ENCODE measurements at places on chromosomes 1 and 21. TPM values are rescaled to one million over a fixed set of nuclear protein-coding genes. Genes with fewer than 3 reads are reported as not detected.

Gene MYOG
- not detected for total RNA-seq

Gene OSCP1
- 1.8 TPM for total RNA-seq

Gene TRABD2B
- not detected for total RNA-seq

Gene ESRRG
- not detected for total RNA-seq

Gene MTARC1
- not detected for total RNA-seq

Gene HAO2
- total RNA-seq: not detected

Gene KLHL17
- total RNA-seq: 15.2 TPM

Gene FAM78B
- total RNA-seq: not detected

Gene BARHL2
- total RNA-seq: not detected

DNA sequence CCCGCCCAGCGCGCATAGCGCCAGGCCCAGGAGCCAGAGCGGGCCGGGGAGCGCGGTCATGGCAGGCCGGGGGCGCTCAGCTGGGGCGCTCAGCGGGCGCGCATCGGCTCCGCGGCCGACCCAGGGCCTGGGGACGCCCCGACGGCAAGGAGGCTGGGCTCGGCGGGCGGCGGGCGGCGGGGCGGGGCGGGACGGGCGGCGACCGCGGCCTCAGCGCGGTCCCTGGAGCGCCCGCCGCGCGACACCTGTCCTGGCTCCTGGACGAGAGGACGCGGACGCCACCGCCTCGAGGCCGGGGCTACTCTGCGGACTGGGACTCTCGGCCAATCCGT, 273 bp downstream of the BMP8B start:
- DNase-seq: no peak

GRCh38 chr1:208921259-208921658, 662.3 kb upstream of the CAMK1G start:
- no peak for DNase-seq

- no peak for DNase-seq
These were observed 77.2 kb upstream of the SIPA1L2 start for GRCh38 chr1:232707142-232707541.

- no peak for DNase-seq
These were observed 58.2 kb downstream of the NFASC start for GRCh38 chr1:204928671-204929486.

DNA sequence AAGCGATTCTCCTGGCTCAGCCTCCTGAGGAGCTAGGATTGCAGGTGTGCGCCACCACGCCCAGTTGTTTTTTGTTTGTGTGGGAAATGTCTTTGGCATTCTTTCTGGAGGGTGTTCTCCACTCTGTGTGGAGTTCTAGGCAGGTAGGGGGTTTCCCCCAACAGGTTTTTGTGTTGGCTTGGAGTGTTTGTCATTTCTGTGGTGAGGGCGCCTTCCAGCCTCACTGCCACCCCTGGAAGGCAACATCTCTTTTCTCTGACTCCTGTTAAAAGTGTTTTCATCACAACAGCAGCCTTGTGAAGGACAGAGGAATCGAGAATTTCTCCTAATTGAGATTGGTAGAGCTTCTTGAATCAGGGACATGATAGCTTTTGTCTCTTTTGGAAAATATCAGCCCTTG, 69.7 kb downstream of the PRKCZ start:
- no peak for DNase-seq

DNA sequence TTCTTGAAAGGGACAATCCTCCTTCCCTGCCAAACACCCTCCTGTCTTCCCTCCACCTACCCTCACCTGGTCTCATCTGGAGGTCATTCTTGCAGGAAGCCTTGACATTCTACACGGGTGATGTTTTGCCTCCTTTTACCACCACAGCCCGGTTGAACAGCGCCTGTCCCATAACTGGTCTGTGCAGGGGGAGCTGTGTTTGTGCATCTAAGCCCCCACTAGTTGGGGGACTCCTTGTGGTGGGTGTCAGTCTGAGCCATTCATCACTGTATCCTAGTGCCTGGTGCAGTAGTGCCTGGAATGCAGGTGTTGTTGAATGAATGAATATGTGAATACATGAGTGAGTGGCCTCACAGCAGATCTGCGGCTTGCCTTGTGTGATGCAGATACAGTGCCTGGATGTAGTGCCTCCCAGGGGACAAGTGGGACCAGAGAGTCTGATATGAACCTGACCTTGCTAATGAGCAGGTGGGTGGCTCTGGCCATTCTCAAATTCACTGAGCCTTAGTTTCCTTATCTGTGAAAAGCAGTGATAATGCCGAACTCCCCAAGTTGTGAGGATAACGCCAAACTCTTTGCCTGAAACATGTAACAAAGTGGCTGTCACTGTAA, 79.8 kb downstream of the OMA1 start:
- DNase-seq: no peak

GRCh38 chr1:169112241-169112640, 5.8 kb downstream of the ATP1B1 start:
- no peak for DNase-seq

GRCh38 chr21:25807191-25807590, 72.4 kb downstream of the GABPA start:
- DNase-seq: no peak

DNA sequence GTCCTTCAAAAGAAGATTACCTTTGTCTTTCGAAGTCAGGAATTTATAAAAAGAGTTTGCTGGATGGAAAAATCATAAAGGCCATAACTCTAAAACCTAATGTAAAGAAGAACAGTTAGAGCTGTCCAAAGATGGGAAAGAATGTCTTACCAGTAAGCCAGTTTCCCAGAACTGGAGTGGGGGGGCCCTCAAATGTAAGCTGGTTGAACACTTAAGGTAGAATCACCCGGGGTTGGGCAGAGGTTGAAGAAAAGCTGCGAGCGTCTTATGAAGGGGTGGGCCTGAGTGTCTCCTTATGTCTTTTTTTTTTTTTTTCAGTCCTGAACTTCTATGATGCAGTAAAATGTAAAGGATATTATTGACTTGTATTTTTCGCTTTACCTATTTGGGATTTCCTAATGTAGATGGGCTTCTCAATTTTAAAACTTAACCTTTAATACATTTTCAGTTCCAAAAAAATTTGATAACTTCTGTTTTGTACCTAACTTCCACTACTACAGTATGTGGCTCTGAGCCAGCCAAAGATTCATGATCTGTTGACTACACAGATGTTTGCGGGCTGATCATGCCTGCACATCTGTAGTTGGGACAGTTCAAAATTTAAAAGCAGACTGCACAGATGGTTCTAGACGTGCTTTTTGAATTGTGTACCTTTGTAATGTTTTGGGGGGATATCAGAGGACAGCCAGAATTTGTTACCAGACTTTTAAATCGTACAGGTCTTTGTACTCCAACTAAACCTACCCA, 43.6 kb downstream of the NFYC start:
- no peak for DNase-seq

- DNase-seq: no peak
These were observed 130.2 kb downstream of the PEX14 start for GRCh38 chr1:10604966-10605365.

- no peak for DNase-seq
These were observed 510.3 kb upstream of the TMPRSS15 start for GRCh38 chr21:18913914-18914313.

- DNase-seq: no peak
These were observed 151.6 kb upstream of the ZNF644 start for GRCh38 chr1:91173346-91173890.

GRCh38 chr1:217478450-217478849, 152.4 kb downstream of the GPATCH2 start:
- no peak for DNase-seq

GRCh38 chr1:15215116-15215515, 31.9 kb upstream of the FHAD1 start:
- DNase-seq: no peak

DNA sequence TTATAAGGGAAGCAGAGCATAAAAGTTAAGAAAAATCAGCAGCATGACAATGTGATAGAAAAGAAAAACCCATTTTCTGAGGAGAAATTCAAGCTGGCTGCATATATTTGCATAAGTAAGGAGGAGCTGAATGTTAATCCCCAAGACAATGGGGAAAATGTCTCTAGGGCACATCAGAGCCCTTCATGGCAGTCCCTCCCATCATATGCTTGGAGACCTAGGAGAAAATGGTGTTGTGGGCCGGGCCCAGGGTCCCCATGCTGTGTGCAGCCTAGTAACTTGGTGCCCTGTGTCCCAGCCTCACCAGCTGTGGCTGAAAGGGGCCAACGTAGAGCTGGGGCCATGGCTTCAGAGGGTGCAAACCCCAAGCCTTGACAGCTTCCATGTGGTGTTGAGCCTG, 100.6 kb upstream of the PLPPR4 start:
- DNase-seq: no peak

DNA sequence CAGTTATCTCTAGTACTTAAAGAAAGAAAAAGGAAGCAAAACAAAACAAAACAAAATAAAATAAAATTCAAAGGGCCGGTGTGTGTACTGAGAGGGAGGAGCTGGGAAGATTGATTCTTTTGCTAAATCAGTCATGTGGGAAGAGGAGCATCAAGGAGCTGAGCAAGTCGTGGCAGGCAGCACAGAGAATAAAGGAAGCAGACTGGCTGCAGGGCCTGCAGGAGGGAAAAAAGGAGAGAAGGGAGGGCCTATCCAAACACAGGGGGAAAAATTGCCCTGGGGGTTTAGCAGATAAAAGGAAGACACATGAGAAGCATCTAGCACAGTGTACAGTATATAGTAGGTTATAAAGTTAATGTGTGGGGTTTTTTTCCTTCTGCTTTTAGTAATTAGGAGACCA, 27.6 kb downstream of the AGO4 start:
- DNase-seq: no peak

- DNase-seq: no peak
These were observed 87.7 kb downstream of the KCNJ6 start for GRCh38 chr21:37828556-37828955.

DNA sequence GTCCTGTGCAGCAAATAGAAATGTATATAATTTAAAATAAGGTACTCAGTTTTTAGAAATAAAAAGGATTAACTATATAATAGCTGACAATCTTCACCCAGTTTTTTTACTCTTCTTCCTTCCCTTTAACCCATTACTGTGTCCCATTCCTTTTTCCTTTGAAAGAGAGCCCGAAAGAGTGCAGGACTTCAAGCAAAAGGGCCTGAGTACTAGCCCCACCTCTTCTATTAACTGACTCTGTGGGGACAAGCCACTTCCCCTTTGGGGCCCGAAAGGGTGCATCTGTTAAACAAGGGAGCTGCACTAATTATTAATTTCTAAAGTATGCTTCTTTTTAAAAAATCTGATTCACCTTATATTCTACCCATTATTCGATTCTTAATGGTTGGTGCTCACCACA, 3.3 kb downstream of the USP24 start:
- no peak for DNase-seq

GRCh38 chr1:162538815-162539431, 22.6 kb upstream of the UAP1 start:
- DNase-seq: no peak

DNA sequence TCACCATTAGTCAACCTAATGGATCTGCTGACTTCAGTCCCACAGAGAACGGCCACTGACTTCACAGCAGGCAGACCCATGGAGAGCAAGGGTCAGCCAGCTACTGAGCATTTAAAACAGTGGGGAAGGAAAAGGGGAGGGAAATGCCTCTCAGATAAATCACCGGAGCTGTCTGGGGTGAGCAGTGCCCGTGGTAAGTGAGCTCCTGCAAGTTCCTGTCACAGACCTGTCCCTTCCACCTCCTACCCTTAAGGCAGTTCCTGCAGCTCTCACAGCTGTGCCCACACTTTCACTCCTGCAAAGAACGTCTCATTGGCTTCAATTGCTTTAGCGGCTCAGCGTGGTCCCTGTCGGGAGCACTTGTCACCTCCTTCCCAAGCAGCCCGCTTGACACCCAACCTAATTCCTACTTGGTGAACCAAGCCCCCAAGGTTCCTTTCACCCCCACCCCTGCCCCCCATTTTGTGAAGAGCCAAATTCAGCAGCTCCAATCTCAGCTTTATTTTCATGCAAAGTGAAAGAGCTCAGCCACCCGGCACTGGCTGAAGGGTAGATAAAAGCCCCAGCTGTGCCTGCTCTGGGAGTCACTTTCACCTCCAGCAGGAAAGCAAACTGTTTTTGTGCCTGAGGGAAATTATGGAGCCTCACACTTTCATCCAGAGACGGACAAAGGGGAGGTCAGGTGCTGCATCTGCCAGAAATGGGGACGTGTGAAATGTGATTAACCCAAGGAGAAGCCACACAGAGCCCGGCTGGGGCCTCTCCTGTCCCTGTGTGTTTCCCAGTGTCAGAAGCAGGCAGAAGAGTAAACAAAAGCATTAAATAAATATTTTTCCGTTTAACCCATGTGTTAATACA, 306.2 kb downstream of the TTLL7 start:
- DNase-seq: peak; percentile 5

DNA sequence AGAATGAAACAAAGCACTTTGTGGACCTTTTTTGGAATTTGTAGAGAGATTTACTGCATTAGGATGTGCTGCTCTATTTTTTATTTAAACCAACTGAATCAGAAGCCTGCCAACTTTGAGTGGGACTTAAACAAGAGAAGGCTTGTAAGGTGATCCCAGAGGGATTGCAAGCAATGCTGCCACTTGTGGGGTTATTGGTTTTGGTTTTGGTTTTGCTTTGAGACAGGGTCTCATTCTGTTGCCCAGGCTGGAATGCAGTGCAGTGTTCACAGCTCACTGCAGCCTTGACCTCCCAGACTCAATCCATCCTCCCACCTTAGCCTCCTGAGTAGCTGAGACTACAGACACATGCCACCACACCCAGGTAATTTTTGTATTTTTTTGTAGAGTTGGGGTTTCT, 32.2 kb upstream of the GNG5 start:
- DNase-seq: no peak

DNA sequence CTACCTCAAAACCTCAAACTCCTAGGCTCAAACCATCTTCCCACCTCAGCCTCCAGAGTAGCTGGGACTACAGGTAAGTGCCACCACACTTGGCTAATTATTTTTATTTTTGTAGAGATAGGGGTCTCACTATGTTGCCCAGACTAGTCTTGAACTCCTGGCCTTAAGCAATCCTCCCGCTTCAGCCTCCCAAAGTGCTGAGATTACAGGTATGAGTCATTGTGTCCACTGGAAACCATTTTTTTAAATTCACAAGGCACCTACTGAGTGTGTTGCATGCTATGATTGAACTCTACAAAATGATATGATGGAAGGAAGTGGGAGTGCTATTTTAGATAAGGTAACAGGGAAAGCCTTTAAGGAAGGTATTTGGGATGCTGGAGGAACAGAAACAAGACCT, 41.8 kb upstream of the RCOR3 start:
- no peak for DNase-seq

- DNase-seq: no peak
These were observed 610.7 kb downstream of the PLPP3 start for GRCh38 chr1:55968661-55969060.

GRCh38 chr1:101198842-101199636, 37.8 kb upstream of the S1PR1 start:
- DNase-seq: no peak

Data from CD8-positive, alpha-beta T cell (primary cell).